ENCODE measurements at places on chromosomes 3 and 15.

GRCh38 chr3:133979553-133979952, 50.2 kb downstream of the SLCO2A1 start:
- no peak for DNase-seq

DNA sequence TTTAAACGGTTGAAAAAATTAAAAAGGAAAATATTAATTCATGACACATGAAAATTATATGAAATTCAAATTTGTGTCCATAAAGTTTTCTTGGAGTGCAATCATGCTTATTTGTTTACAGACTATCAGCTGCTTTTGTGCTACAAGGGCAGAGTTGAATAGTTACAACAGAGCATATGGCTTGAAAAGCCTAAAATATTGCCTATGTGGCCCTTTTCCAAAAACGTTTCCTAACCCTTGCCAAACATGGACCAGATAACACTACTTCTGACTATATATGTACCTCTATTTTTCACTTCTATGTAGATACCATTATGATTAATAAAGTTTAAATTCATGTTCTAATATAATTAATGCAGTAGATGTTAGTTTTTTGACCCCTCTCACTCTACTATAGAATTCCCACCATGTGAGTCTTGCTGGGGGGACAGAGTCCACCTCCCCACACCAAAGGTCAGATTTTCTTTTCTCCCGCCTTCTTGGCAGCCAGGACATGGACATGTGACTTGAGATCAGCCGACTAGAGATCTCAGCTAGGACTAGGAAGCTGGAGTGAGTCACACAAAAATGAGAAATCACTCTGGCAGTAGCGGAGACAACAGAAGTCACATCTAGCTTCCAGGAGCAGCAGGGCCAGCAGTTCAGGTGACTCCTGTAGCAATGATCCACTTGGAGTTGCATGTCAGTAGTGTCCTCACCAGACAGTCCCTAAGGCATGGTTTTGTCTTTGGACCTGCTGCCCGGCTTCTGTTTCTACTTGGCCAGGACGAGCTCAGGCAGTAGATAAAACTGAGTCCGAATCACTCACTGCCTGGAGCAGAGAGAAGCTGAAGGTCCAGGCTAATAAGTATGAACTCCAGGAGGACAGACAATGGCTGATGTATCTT, 22.4 kb downstream of the CIAO2A start:
- DNase-seq: no peak

GRCh38 chr3:48621461-48621869, at the start of gene TMEM89:
TMEM89 (minus strand) TSS chr3:48621769; CDS start chr3:48621756, 13 bp downstream.
- DNase-seq: no peak

DNA sequence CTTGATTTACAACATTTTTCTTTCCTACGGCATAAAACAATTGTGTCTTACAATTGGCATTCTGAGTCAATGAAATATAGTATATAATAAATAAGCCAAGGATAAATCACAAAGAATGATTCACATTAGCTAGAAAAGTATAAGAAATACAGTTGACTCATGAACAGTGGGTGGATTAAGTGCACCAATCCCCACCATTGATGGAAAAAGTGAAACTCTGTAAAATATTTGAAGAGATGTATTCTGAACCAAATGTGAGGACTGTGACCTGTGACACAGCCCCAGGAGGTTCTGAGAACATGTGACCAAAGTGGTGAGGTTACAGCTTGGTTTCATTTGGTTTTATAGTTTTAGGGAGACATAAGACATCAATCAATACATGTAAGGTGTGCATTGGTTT, 227.5 kb downstream of the ALCAM start:
- no peak for DNase-seq

GRCh38 chr3:121483290-121483689, 62.5 kb downstream of the POLQ start:
- DNase-seq: no peak

- no peak for DNase-seq
Observed at GRCh38 chr15:64883997-64884511, 27.6 kb upstream of the ANKDD1A start.
